A549 (cell line): ENCODE measurements at places on chromosomes 2 and 18.
A peak's percentile ranks its signal among the peaks of the same experiment; 100 is the strongest.

DNA sequence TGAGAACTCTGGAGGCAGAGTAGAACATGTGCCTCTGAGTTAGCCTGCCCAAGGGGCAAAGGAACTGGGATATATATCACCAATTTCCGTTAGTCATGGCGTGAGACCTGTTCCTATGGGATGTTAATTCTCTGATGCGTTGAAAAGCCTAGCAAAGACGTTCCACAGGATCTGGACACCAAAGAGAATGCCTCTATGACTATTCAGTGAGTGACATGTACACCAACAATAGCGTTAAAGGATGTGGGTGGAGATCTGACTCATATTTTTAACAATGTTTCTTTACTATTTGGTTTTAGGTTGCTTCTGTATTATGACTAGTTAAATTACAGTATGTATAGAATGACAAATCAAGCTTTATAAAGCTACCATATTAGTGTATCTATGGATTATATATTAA, 320.9 kb upstream of the MC4R start:
- no peak for DNase-seq

DNA sequence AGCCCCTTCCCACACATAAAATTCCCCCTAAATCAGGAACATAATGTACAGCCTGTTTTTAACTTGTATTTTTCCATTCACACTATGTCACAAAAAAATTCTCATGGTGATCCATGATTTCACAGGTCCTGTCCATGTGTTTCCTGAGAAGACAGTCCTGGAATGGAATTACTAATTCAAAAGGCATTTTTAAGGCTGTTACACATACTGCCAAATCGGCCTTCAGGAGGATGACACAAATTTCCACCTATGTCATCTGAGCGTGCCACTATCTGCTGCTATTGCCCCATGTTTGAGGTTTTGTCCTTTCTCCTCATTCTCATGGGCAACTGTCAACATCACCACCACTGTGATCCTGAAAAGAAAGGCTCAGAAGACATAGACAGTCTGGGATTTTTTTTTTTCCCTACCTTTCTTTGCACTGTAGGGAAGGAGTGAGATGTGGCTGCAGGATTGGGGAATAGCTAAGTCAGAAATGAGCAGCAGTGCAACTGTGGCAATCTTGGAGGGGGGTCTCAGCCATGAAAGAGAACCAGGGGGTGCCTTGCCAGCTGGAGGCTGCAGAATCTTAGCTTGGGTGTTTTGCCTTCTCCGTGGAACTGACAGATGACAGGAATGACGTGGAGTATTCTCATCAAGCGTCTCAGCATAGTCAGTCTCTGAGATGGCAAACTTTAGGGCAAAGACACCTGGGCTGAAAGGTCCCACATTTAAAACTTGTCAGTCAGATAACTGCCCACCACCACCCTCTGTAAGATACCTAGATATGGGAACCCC, 73.4 kb downstream of the MARCHF4 start:
- DNase-seq, result peak; percentile 37

DNA sequence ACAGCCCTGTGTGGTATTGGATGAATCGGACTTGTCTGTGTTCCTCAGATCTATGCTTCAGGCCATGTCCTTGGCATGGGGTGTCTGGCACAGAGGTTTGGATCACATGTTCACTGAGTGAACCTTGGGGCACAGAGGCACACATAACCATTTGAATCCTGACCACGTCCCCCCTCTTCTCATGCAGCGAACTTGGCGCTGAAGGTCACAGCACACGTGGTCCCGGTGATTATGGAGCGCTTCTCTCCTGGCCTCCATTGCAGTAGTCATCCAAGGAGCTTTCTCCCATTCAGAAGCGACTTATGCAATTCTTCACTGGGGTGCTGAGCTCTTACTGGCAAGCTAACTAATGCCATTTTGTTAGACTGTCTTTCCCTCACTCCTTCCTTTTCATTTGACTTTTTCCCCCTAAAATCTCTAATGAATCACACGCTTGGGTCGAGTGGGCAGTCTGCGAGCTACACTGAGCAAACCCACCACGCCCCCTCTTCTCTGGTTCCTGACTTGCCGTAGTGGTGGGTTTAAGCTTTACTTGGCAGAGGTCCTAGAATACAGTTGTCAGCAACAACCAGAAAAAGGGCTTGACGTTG, 59.4 kb downstream of the KCNG2 start:
- DNase-seq, result peak; percentile 31

- no peak for DNase-seq
Measured at GRCh38 chr18:62399276-62399675, 74.2 kb downstream of the TNFRSF11A start.

- DNase-seq, result no peak
Measured at GRCh38 chr2:21289989-21290388, 166.2 kb downstream of the TDRD15 start.

DNA sequence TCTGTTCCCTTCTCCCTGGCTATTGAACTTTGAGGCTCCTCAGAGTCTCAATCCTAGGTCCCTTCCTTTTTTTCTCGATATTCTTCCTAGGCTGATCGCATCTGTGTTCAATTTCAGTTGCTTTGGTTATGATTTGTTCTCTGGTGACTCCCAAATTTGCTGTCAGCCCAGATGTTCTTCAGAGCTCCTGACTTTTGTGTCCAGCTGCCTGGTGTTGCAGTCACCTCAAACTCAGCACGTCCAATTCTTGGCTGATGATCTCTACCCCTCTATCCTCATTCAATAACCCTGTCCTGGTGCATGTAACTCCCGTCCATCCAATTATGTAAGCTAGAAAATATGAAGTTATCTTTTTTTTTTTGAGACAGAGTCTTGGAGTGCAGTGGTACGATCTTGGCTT, 31.4 kb downstream of the DIS3L2 start:
- DNase-seq, result no peak

GRCh38 chr2:121505005-121505404, 25.7 kb upstream of the RNU4ATAC start:
- DNase-seq, result peak; percentile 46

DNA sequence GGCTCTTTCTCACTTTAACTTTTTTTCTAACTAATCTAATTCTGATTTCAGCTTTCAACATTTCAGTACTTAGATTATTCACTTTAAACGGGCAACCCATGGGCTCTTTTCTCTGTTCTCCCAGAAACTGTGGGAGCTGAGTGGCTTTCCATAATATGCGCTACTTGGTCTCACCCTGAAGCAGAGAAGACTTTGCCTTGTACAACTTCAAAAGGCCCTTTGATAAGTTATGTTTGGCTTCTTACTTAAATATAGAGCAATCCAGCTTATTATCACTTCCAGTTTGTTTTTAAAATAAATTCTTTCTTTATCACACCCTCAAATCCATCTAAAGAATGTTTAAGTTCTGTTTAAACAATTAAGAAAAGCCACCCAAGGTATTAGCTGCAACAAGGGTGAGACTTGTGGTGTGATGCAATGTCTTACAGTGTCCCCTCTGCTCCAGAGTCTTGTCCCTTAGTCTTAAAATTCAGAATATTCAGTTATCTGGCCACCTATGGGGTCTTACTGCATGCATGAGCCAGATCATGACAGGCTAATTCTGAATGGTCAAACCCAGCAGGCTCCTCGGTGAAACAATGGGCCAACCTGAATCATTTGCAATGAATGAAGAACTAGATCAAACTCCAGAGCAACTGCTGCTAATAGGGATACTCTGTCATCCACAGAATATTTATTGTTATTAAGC, 38.8 kb downstream of the GCG start:
- no peak for DNase-seq

DNA sequence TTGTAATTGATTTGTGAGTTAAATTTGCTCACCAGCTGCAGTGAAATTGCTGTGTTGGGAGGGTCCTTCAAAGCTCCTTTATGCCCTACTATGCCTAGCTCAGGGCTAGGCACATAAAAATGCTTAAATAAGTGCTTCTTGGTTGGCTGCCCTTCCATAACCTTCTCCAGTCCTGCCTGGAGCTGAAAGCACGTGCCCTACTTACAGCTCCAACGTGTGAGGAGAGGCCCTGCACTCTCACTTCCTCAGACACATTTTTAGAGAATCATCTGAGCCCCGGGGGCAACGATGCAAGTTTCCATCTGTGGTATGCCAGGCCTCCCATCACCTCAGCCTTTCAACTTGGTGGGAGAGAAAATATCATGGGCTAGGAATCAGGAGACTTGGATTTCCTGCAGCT, 202.7 kb downstream of the BCL11A start:
- DNase-seq, result no peak

DNA sequence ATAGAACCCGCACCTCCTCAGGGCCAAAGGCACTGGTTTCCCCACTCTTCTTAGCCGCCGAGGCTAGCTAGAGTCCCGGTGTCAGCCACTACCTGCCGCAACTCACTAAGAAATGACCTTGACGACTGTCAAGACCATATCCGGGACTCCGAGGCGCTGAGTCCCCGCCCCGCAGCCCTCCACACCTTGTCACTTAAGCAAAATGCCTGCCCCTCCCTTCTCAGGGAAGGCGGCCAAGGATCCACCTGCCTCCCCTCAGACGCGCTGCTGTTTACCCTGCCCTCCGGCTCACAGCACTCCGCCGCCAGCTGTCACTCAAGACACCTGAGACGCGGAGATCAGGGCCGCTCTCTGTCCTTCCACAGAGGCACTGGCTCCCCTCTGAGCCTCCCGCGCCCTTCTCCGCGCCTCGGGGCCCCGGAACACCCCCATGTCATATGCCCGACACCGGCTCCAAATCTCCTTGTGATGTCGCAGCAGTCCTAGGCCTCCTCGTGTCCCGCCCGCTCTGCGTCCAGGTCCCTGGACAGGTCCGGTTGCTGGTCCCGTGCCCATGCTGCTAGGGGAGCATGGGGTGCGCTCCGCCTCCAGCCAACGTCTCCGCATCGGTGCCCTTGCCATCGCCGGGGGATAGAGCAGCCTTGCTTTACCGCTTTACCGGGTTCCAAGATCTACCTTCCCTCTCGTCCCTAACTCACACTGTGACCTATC, 32.5 kb upstream of the REG3G start:
- no peak for DNase-seq

- no peak for DNase-seq
Measured at GRCh38 chr2:84901593-84902120, 3.8 kb upstream of the TMSB10 start.

GRCh38 chr2:208983486-208983885, 440.4 kb upstream of the MAP2 start:
- no peak for DNase-seq

- no peak for DNase-seq
Measured at GRCh38 chr18:36187826-36188721, 777 bp downstream of the MOCOS start.

DNA sequence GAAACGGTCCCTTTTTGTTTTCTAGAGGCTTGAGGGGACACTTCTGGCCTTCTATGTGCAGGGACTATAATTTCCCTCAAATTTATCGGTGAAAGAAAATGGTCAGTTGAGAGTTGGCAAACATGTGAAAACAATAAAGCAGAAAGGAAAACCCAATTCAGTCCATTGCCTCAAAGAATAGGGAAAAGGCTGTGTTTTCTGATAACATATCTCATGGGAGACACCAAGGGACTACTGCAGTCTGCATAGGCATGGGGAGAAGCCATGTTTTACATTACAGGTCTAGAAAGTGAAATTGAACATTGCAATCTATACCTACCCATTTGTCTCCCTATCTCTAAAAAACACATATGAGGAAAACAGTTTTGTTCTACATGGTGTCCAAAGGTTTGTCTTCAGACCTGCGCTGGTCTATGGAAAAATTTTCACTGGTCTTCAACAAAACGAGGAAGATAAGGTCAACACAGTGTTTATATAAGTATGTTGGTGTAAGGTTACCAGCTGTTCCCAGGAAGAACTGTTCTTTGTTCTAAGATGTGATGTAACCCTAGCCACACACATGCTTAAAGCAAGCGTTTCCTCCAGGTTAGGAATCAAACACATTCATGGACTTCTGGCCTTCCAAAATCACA, 179.7 kb downstream of the MREG start:
- DNase-seq, result peak; percentile 65

- no peak for DNase-seq
Measured at GRCh38 chr2:241173557-241173956, 14.9 kb upstream of the ANO7 start.

GRCh38 chr2:25207078-25207545, 38.7 kb upstream of the POMC start:
- no peak for DNase-seq

GRCh38 chr18:34947711-34948125, 93.5 kb upstream of the MAPRE2 start:
- peak; percentile 54 for DNase-seq

- DNase-seq, result no peak
Measured at GRCh38 chr2:86476092-86476491, 34.9 kb downstream of the KDM3A start.

GRCh38 chr2:49978341-49978740, 824.0 kb upstream of the FSHR start:
- DNase-seq, result no peak

DNA sequence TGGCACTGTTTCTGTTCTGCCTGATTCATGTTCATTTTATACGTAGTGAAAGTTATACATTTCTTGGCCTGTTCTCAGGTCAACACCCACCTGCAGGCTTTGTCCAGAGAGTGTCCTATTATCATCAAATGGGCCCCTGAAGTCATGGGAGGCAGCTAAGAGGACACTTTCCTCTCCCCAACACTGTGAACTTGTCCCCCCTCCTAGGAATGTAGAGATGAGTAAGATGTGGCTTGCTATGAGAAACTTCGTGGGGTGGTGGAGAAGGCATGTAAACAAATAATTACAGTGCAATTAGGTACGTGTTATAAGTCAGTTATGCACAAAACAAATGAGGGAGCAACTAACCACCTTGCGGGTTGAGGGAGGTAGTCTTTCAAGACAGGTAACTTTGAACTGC, 57.9 kb downstream of the COL4A3 start:
- DNase-seq, result no peak

DNA sequence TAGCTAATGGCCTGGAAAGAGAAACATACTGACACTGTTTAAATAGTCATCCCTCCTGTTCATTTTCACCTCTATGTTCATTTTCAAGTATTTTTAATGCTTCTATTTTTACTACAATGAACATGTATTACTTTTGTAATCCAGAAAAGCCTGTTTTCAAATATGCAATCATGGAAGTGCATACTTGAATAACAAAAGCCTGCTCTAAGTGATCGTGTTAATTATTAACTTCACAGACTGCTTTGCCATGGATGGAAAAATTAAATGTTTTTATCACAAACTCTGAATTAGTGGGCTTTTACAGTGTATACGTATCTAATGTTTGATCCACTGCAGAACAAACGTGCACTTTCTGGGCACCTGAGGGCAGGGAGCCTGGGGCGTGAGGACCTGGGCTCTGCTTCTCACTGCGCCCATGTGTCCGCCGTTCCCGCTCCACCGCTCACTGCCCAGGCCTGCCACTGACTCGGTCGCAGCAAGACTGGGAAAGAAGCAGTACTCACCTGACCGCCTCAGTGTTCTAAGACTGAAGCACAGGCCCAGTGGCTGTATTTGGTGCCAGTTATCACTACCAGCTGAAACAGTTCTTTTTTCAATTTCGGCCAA, 80.6 kb downstream of the UXS1 start:
- DNase-seq, result no peak

GRCh38 chr2:122740594-122740948, 985.1 kb downstream of the TSN start:
- no peak for DNase-seq

GRCh38 chr2:62692225-62692624, 13.3 kb upstream of the EHBP1 start:
- no peak for DNase-seq
